ENCODE measurements at places on chromosomes 13 and 19.
A peak's percentile ranks its signal among the peaks of the same experiment; 100 is the strongest.

- DNase-seq, result no peak
These were observed 13.1 kb downstream of the PGPEP1 start for GRCh38 chr19:18353378-18354005.

DNA sequence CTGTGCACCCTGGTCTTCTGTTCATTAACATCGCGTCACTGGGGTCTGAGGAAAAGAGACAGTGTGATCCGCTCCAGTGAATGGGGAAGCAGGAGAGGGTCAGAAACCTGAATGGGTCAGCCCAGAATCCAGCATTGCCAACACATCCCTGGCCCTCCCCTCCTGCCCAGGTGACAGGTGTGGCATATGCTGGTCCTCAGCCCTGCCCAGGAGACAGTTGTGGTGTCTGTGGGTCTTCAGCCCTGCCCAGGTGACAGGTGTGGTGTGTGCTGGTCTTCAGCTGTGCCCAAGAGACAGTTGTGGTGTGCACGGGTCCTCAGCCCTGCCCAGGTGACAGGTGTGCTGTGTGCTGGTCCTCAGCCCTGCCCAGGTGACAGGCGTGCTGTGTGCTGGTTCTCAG is 8.0 kb downstream of the TFDP1 start:
- DNase-seq, result no peak

GRCh38 chr19:58511353-58512208 is at the start of gene SLC27A5:
Gene SLC27A5 (minus strand): TSS chr19:58511992. CDS start chr19:58511955, 37 bp downstream.
- DNase-seq, result no peak

GRCh38 chr13:75494491-75494890 is 12.5 kb upstream of the TBC1D4 start:
- no peak for DNase-seq

GRCh38 chr19:40231544-40232424 is 5.3 kb upstream of the CCNP start:
- no peak for DNase-seq

- no peak for DNase-seq
These were observed 6.0 kb downstream of the POP4 start for GRCh38 chr19:29612121-29612520.

DNA sequence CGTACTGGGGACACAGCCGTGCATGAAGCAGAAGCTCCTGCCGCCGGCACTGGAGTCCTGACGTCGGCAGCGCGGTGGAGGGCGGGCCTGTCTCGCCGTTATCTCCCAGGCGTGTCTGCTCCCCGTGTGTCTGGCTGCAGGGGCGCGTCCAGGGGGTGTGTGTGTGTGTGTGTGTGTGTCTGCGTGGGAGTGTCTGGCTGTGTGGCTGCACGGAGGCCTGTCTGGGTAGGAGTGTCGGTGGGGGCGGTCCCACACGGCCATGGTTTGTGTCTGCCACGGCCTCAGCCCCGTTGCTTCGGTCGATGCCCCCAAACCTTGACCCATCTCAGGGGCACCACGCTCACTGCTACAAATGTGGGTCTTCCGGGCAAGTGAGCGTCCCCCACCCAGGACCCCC is 18.3 kb downstream of the ARID3A start:
- no peak for DNase-seq

- no peak for DNase-seq
These were observed 52.8 kb downstream of the GATAD2A start for GRCh38 chr19:19458110-19458816.

DNA sequence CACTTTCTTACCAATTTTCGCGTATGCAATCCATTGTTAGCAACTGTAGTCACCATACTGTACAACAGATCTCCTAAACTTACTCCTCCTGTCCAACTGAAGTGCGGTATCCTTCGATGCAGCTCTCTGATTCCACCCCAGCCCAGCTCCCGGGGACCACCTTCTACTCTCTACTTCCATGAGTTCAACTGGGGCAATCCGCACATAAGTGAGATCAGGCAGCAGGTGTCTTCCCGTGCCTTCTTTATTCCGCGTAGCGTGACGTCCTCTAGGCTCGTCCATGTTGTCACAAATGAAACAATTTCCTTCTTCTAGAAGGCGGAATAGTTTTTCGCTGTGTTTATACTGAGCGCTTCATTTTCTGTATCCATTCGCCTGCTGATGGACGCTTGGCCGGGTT is 8.4 kb downstream of the LILRB1 start:
- no peak for DNase-seq

- DNase-seq, result no peak
These were observed 143.3 kb upstream of the MYO16 start for GRCh38 chr13:108486096-108486495.

- peak; percentile 5 for DNase-seq
These were observed 240.9 kb downstream of the LIG4 start for GRCh38 chr13:107974409-107974808.

GRCh38 chr19:55643887-55644176 is 383 bp downstream of the ZNF581 start:
- DNase-seq, result no peak

- no peak for DNase-seq
These were observed 739 bp upstream of the ILF3 start for GRCh38 chr19:10653482-10653731.

- no peak for DNase-seq
These were observed 459.3 kb downstream of the ITGBL1 start for GRCh38 chr13:101911752-101912151.

DNA sequence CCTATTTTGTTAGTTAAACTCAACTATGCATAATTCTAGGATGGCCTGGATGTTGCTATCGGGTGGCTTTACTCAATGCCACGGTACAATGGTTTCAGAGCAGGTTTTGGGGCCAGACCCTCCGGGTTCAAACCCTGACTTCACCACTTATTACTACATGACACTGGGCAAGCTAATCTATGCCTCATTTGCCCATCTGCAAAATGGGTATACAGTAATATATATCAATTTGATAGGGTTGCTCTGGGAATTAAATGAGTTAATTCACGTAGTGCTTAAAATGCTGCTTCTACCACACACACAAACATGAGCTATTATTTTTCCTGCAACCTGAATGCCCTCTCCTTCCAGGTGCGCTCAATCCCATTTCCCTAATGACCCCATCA is 839 bp downstream of the ESD start:
- no peak for DNase-seq

GRCh38 chr13:112756081-112756480 is 66.2 kb downstream of the ATP11A start:
- no peak for DNase-seq

DNA sequence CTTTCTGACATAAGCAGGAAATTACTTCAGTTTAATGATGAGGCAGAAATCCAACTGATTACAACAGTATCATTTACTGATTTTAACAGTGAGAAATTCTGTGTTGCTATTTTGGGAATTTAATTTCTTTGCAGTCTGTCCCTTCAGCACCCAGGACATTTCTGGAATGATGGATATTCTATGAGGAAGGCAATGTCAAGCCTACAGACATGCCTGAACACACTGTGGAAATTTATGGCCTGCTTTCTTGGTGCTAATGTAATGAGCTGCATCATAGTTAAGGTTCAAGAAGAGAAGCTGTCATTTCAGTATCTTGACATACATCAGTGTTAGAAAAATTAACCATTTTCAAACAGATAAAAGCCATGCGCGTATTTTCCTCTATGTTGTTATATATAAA is 87.7 kb downstream of the SLITRK1 start:
- DNase-seq, result no peak

- no peak for DNase-seq
These were observed 494 bp downstream of the NCLN start for GRCh38 chr19:3186160-3186688.

GRCh38 chr13:54980651-54981050 is 1952.0 kb downstream of the OLFM4 start:
- DNase-seq, result no peak

DNA sequence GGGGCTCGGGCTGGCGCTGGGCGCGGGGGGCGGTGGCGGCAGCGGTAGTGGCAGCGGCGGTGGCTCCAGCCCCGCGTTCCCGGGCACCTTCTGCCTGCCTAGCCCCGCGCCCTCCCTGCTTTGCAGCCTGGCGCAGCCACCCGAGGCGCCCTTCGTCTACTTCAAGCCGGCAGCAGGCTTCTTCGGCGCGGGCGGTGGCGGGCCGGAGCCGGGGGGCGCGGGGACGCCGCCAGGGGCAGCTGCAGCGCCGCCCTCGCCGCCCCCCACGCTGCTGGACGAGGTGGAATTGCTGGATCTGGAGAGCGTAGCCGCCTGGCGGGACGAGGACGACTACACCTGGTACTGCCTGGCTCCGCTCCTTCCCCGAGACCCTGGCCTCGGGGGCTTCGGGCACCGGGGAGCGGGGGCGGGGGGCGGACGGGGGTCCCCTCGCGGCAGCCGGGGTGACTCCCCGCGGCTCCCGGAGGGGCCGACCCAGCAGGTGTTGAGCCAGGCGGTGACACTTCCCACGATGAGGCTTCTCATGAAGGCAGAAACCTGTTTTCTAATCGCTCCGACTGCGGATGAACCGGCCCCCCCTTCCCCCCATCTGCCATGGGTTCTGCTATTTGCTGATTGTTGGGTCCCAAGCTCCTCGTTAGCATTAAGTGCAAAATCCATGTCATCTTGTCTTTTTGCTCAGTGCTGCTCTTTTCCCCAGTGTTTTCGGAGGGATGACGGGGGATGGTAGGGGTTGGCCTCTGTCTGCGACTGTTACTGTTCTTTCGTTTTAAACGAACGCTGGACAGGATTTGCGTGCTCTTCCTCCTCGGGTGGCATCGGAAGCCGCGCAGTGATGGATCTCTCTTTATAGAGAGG is 943 bp downstream of the SLAIN1 start:
- peak; percentile 68 for DNase-seq

GRCh38 chr13:36582977-36583376 is 90.8 kb upstream of the SERTM1 start:
- DNase-seq, result no peak

GRCh38 chr13:100673376-100673712 is 1.3 kb downstream of the TMTC4 start:
- DNase-seq, result peak; percentile 43

DNA sequence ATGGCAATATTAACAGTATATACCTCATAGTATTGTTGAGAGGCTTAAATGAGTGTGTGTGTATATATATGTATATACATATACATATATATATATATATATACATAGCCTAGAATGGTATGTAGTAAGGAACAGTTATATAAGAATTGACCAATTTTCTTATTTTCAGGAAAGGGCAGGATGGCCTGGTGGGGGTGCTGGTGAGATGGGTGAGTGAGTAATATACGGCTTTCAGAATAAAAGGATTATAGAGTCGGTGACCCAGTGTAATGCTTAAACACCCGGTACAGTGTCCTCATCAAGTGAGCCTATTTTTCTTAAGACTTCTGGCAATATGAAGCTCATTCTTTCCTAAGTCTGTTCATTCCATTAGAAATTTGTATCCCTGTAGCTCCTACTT is 11.7 kb upstream of the FAM216B start:
- no peak for DNase-seq

DNA sequence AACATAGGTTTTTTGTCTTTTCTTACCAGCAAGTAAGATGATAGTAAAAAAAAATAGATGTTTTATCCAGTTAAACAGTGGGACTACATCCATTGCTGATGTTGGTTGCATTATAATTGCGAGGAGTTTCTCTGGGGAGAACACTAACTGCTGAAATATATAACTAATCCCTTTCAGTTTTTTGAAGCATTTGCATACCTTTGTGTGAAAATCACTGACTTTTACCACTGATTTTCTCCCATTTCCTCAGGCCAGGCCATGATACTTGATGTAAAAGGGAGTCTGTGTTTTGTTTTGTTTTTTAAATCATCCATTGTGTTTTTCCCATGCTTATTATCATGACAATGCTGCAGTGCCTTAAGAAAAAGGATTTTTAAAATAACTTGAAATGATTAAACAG is 699.5 kb downstream of the PCDH9 start:
- DNase-seq, result no peak

DNA sequence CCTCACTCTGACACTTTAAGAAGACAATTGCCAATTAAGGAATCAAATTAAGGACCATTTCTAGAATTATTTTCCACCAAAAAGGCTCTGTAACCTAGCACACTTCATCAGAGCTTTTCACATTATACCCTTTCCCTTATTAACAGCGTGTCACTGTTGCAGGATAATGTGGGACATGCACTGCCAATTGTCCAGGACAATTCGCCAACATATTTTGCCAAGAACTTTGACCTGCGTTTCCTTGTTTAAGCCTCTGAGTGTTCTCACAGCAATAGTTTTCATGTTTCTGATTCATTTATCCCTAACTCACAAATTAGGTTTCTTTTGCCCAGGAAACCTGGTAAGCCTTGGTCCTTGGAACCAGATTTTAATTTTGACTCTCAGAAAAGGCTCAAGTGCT is 13.3 kb downstream of the COL4A1 start:
- DNase-seq, result no peak

DNA sequence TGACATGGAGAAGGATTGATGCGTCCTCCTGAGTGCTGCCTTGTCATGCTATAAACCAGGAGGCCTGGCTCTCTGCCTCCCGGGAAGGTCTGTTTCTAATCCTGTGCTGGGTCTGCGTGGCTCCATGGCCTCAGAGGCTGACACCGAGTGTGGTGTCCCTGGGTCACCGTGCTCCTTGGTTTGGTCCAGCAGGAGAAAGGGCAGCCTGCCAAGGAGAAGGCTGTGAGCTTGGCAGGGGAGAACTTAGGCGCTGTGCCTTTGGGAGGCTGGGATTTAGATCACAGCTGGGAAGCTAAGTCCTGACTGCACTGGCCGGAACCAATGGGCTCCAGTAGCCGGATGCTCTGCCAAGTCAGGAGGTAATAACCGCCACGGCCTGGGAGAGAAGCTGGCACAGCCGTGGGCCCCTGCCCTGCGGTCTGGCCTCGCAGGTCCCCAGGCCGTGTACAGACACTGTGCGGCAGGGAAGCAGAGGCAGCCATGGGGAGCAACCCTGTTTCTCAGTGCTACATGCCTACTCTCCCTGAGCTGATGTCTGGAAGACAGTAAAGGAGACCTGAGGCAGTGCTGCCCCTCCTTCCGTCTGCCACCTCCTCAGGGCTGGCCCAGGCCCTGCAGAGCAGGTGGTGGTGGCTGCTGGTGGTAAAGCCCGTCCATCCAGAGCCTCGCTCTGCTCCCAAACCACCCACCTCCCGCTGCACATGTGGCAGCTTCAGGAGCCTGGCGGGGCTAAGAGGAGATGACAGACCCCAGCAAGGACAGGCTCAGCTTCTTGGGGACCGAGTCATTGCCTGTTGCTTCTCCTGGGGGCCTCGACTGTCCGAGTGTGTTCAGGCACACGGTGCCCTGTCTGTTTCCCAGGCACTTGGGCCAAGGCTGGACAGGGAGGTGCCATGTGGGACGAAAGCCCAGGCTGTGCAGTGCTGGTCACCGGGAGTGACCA is 44.9 kb downstream of the C13orf46 start:
- peak; percentile 58 for DNase-seq

DNA sequence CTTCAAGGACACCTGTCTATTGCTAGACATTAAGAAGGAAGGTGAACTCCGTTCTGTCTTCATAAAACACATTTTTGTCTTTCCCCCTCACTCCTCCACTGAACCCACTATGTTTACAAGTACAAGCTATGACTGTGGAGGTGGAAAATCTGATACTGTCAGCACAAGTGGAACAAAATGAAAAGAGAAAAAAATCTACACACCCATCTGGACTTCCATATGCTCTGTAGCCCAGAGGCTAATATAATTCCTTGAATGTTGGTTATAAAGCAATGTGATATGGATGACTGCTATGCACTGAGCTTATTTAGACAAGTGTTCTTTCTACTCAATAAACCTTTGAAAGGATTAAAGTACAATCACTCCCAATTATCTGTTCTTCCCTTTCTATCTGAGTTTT is 713.5 kb downstream of the DIAPH3 start:
- no peak for DNase-seq
